ENCODE measurements at places on chromosomes 7 and 10.

- no peak overlapping the region for H3K27ac ChIP-seq
- H3K36me3 ChIP-seq: no peaks in the 10 kb centered on the region
- H3K4me3 ChIP-seq: peak overlapping the region; percentile 81
These were observed 1.3 kb downstream of the HELLS start for GRCh38 chr10:94546901-94547185.

DNA sequence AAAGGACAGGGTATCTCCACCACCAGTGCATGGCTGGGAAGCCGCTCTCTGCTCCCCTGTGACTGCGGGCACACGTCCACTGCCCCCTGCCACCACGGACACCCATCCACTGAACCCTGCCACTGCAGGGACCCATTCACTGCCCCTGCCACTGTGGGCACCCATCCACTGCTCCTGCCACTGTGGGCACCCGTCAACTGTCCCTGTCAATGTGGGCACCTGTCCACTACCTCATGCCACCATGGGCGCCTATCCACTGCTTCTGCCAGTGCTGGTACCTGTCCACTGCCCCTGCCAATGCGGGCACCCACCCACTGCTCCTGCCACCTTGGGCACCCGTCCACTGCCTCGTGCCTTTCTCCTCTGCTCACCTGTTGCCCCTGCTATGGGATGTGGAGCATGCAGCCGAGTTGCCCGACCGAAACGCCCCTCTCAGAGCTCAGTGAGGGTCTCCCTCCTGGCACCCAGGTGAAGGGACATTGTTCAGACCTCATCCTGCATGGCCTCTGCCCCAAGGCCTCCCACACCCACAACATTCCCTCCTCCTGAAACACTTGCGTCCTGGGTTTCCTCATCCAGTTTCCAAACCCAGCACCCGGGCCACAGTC is 207.4 kb downstream of the ADARB2 start:
- no peak overlapping the region for H3K27ac ChIP-seq
- no peaks in the 10 kb centered on the region for H3K36me3 ChIP-seq
- H3K27me3 ChIP-seq: no peaks in the 10 kb centered on the region

- H3K27ac ChIP-seq: no peak overlapping the region
- no peaks in the 10 kb centered on the region for H3K36me3 ChIP-seq
- peak; percentile 17 for DNase-seq
These were observed 45.9 kb upstream of the DRGX start for GRCh38 chr10:49441488-49442476.

DNA sequence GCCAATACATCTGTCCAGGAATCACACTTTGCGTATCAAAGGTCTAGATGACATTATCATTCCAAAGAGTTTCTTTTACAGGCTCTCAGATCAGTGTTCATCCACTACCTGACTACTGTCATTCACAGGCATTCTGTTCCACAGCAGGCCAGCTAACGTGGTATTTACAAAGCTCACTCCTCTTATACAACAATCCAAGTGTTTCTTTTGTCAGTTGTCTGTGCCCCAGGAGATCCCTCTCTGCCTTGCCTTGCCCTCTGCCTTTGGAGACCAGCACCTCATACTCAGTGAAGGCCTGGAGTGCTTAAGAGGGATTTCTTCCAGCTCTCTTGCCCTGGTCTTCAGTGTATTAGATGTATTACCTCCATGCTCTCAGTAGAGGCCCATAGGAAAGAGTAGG is 34.6 kb upstream of the CC2D2B start:
- H3K27me3 ChIP-seq: no peaks in the 10 kb centered on the region
- no peak overlapping the region for H3K27ac ChIP-seq
- no peaks in the 10 kb centered on the region for H3K4me1 ChIP-seq
- no peak overlapping the region for H3K4me3 ChIP-seq

- no peaks in the 10 kb centered on the region for H3K27me3 ChIP-seq
- H3K4me1 ChIP-seq: no peaks in the 10 kb centered on the region
- no peaks in the 10 kb centered on the region for H3K36me3 ChIP-seq
- no peak overlapping the region for H3K4me3 ChIP-seq
- DNase-seq: no peak
These were observed 510.9 kb upstream of the MGMT start for GRCh38 chr10:128956149-128956548.

DNA sequence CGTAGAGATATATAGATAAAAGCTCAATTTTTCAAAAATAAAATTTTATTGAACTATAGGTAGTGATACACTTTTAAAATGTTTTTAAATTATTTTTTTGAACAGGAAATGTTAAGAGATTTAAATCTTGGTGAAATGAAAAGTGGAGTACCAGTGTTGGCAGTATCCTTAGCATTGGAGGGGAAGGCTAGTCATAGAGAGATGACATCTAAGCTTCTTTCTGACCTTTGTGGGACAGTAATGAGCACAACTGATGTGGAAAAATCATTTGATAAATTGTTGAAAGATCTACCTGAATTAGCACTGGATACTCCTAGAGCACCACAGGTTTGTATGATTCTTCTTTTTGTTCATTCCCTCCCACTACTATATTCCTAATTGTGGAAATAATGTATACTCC is 15.8 kb downstream of the PDCD4 start:
- H3K36me3 ChIP-seq: peaks cover 22% of the 10 kb centered on the region
- no peak overlapping the region for H3K27ac ChIP-seq
- H3K4me1 ChIP-seq: peaks cover 47% of the 10 kb centered on the region
- H3K27me3 ChIP-seq: no peaks in the 10 kb centered on the region

DNA sequence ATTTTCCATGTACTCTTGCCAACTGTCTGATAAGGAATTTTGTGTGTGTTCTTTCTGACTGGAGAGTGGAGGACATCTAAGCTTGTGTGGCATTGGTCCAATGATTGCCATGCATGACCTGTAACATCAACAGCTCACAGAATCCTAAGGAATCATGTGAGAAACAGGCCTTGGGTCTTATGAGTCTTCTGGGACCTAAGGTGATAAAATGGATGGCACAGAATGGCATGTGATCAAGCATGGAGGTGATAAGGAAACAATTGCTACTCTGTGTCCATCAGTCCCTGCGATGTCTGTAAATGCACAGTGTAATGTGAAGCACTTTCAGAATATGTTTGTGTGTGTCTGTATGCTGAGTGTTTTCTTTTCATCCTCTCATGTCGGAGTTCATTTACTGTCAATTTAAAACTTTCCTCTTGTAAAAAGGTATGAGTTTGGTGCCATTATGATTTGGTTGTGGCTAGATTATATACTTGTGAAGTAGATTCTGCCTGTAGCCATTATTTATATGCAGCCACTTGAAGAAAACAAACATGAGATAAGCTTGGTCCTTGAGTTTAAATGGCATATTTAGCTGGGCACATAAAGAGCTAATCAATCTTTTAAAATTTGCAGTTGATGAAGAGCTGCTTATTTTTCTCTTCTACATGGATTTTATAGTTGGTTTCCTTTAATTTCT is 127.5 kb downstream of the VPS50 start:
- H3K4me1 ChIP-seq: no peaks in the 10 kb centered on the region
- no peak for DNase-seq
- H3K36me3 ChIP-seq: no peaks in the 10 kb centered on the region
- H3K27me3 ChIP-seq: no peaks in the 10 kb centered on the region
- H3K27ac ChIP-seq: no peak overlapping the region

DNA sequence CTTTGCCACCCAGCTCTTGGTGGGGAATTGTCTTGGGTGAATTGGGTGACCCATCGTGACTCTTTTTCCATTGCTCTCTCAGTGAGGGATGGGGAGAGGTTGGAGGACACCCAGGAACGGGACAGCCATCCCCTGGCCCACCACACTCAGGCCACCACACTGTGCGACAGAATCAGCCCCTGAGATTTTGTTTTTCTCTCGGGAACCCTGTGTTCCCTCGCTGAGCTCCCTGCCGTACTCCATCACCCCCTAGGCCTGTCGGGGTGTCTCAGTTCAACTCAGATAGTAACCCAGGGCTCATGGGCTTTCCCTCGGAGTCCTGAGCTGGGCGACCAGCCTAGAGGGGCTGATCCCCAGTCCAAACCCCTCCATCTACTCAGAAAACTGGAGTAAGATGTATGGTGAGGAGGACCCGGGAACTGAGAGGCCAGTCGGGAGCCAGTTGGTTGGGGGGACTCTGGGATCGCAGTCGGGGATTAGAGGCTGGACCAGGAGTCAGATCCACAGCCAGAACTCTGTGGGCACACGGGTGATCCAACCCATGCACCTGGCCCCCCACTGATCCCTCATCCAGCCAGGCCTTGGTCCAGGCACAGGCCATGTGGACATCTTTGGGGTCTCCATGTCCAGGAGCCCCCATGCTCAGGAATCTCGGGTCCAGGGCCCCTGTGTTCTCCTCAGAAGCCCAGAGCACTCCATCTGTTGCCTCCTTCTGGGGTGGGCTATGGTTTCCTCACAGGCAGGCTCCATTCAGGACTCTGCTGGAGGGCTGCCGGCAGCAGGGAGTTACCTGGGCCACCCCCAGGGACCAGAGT is 9.3 kb downstream of the CRYGN start:
- H3K27ac ChIP-seq: no peak overlapping the region
- no peak overlapping the region for H3K4me3 ChIP-seq
- peaks cover 76% of the 10 kb centered on the region for H3K4me1 ChIP-seq
- DNase-seq: no peak

GRCh38 chr10:117884093-117884492 is 162.6 kb downstream of the RAB11FIP2 start:
- DNase-seq: no peak
- no peak overlapping the region for H3K27ac ChIP-seq
- H3K4me3 ChIP-seq: no peak overlapping the region
- no peaks in the 10 kb centered on the region for H3K4me1 ChIP-seq
- H3K27me3 ChIP-seq: no peaks in the 10 kb centered on the region
- no peaks in the 10 kb centered on the region for H3K36me3 ChIP-seq

DNA sequence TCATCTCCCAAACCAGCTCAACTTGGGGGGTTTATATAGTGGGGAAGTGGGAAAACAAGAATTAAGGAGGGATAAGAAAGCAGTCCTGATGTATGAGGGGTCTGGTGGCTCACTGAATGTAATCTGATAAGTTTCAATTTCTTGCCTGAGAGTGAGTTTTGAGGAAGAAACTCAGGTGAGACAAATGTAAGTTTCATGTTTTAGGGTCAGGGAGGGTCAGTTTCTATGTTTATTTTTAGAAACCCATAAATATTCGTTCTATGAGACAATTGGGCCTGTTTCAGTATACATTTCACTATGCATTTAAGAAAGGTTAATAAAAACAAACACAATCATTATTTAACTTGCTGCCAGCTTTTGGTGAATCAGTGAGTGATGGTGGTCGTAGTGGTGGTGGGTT is 128.0 kb upstream of the MBL2 start:
- no peaks in the 10 kb centered on the region for H3K4me1 ChIP-seq
- H3K36me3 ChIP-seq: no peaks in the 10 kb centered on the region
- H3K27ac ChIP-seq: no peak overlapping the region
- no peak overlapping the region for H3K4me3 ChIP-seq
- DNase-seq: no peak
- H3K27me3 ChIP-seq: no peaks in the 10 kb centered on the region

DNA sequence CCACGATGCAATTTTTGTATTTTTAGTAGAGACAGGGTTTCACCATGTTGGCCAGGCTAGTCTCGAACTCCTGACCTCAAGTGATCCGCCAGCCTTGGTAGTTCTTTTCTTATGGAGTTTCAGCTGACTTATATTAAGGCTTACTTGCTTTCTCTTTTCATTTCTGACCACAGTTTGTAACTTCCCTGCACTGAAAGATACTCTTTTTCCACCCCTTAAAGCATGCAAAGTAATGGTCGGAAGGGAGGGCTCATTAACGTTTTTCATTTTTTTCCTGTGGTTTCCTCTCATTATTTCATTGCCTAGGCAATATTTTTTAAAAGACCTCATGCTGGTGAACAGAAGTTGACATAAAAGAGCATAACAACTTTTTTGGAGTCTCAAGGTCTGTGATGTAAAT is 27.0 kb downstream of the ADRB1 start:
- no peaks in the 10 kb centered on the region for H3K27me3 ChIP-seq
- no peak overlapping the region for H3K4me3 ChIP-seq
- H3K27ac ChIP-seq: no peak overlapping the region
- no peaks in the 10 kb centered on the region for H3K36me3 ChIP-seq
- peaks cover 18% of the 10 kb centered on the region for H3K4me1 ChIP-seq
- no peak for DNase-seq

All from CD8-positive, alpha-beta memory T cell (primary cell).